ENCODE measurements at places on chromosomes 12 and 14.
A peak's percentile ranks its signal among the peaks of the same experiment; 100 is the strongest.

DNA sequence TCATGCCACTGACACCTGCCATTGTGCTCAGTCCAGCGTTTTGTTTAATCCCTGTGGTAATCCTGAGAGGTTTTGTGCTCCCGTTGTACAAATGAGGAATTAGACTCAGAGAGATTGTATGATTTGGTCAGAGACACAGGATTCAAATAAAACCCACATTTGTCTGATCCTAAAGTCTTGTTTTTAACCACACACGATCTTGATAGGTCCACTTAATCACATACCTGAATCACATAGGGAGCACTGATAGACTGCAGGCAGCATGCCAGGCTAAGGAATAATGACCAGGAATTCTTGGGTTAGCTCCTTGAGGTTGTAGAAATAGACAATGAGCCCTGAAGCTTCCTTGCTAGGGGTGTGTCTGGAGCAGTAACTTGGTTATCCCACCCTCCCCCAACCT is 202.6 kb upstream of the RGS6 start:
- no peak for DNase-seq

DNA sequence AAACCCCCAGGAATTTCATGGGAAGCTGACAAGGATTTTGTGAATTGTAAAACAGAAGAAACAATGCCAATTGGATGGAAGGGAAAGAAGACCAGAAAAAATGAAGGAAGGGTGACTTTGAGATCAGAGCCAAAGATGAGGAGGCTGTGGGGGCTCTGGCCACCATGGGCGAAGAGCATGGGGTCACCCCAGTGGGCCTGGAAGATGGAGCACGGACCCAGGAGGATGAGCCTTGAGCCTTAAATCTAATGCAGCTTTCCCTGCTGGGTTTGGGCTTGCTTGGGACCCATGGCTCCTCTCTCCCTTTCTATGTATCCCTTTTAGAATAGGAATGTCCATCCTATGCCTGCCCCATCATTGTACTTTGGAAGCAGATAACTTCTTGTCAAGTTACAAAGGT is 322.2 kb downstream of the TMEM121 start:
- DNase-seq, result no peak

DNA sequence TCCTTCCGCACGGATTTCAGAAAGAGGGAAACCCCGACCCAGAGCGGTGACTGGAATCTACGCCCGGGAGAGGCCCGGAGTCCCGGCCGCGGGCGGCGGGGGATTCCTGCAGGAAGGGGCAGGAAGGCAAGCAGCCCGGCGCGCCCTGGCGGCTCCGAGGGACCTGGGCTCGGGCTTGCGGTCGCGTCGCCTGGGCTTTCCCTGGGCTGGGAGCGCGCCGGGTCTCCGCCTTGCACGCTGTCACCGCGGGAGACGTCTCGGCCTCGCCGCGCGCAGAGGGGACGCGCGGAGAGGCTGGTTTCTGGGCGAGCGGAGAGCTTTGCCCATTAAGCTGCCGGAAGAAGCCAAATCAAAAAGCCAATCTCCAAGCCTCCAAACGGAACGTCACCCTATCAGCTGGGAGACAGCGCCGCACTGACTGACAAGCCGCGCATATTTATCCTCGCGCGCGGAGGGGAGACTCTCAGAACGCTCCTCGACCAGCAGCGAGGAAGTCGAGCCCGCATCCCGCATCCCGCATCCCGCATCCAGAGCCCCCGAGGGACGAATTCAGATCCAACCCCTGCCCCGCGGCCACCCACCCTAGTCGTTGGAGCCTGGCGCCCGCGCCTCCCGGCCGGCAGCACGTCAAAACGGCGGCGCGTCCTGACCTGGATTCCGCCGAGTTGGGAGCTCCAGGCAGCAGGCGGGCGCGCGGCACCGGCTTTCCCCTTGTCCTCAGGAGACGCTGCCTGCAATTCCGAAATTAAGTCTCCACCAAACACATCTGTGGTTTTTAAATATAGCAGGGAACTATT is at the start of gene SLC8A3:
Gene SLC8A3 (minus strand): TSS at position 293 of the 797 bp plus-strand sequence. CDS start 20,529 bp downstream, outside the sequence.
- no peak for DNase-seq

DNA sequence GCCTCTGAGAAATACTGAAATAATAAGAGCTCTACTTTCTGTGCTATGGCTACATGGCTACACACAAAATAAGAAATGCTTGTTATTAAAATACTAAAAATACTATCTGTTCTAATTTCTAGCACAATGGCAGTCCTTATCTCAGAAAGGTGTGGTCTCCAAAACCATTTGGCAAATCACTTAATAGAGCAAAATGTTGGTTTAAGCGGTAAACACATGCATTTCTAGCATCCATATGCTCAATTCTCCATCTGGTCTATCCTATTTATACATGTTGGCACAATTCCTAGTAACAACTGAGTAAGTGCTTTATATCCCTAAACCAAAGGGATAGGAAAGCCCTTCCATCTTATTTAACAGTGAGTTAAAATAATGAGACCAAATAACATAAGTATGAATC is 107.0 kb downstream of the PAPLN start:
- no peak for DNase-seq

- DNase-seq, result no peak
Observed at GRCh38 chr12:128079-128478, 61.5 kb downstream of the IQSEC3 start.

DNA sequence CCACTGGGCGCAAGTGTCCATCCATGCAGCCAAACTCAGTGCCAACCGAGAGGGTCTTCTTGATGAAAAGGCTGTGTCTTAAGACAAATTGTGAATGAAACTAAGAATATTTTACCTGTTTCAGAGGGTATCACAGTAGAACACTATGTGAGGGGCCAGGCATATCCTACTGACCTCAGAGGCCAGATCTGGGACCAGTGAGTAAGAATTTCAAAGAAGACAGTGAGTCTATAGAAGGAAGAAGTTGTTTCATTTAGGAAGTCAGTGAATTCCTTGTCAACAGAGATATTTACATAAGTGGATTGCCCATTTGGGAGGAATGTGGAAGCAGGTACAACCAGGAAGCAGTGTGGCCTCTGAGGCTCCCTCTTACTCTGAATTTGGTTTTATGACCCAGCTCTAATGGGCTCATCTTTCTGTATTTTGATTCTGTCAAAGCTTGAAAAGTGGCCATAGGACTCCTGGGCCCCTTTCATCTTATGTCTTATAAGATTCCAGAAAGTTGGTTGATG is 137.4 kb downstream of the ZNF664 start:
- DNase-seq, result no peak

DNA sequence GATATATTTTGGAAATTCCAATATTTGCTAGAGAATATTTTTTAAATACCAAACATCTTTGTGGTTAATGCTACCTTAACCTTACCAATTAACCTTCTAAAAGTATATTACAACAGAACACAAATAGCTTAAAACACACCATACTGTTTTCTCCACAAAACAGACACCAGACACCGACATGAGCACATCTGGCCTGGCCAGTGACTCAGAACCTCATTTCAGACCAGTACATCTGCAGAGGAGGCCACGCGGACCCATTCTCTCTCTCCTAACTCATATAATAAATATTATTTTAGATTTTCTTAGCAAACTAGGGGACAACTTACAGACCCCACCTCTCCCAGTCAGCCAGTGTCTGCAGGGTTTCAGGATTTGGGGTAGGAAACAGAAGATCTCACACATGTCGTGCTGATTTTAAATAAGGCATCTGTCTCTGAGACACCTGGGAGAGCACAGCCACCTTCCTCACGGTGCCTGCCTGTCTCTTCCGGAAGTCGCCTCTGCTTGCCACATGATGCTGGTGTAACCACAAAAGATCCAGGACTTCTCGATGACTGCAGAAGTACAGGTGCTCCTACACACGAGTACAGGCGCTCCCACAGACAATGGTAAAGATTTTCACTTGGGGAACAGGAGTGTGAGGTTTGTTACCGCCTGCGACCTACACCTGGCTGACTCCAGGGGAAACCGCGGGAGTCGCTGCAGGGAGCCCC is 9.7 kb upstream of the ANKLE2 start:
- DNase-seq, result peak; percentile 37

- no peak for DNase-seq
Observed at GRCh38 chr12:23585782-23586163, 363.7 kb downstream of the SOX5 start.

DNA sequence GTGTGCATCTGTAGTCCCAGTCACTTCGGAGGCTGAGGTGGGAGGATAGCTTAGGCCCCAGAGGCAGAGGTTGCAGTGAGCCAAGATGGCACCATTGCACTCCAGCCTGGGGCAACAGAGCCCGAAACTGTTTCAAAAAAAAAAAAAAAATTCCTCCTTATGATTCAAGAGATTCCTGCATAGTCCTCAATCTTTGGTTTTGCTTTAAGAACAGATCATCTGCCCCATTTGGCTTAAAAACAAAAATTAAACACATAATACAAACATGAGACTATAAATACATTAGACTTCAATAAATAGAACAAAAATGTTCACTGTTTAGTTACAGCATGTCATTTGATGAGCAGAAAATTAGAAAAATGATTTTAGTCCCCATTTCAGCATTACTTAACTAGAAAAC is 131.2 kb downstream of the PAWR start:
- no peak for DNase-seq

DNA sequence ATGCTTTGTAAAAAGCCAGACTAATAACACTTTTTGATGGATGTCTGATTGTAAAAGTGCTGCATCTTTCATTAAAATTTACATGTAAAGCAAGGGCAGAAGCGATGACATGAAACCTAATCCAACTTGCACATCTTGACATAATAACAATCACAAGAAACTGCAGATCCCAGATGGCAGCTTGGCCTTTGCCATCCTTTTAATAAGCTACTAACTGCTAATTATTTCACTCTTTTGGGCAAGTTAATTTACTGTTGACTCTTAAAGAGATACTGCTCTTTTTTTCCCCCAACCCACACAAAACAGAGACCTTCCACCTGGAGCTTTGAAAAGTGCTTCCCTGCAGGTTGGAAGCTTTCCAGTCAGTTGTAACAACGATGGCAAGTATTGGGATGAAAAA is 137.5 kb downstream of the NRXN3 start:
- no peak for DNase-seq

GRCh38 chr14:56145965-56146364 is 27.8 kb downstream of the PELI2 start:
- no peak for DNase-seq

GRCh38 chr14:73465823-73466532 is 7.6 kb upstream of the NUMB start:
- no peak for DNase-seq

GRCh38 chr12:130661486-130662255 is 54.4 kb downstream of the RIMBP2 start:
- DNase-seq, result no peak

- DNase-seq, result no peak
Observed at GRCh38 chr12:112308652-112309051, 73.6 kb downstream of the HECTD4 start.

GRCh38 chr12:124391340-124392261 is 96.7 kb downstream of the RFLNA start:
- peak; percentile 12 for DNase-seq

GRCh38 chr12:9365296-9365695 is 157.1 kb upstream of the PZP start:
- DNase-seq, result no peak

GRCh38 chr14:103255555-103255954 is 78.5 kb upstream of the EIF5 start:
- no peak for DNase-seq

- DNase-seq, result no peak
Observed at GRCh38 chr12:38889297-38889815, 16.0 kb downstream of the CPNE8 start.

DNA sequence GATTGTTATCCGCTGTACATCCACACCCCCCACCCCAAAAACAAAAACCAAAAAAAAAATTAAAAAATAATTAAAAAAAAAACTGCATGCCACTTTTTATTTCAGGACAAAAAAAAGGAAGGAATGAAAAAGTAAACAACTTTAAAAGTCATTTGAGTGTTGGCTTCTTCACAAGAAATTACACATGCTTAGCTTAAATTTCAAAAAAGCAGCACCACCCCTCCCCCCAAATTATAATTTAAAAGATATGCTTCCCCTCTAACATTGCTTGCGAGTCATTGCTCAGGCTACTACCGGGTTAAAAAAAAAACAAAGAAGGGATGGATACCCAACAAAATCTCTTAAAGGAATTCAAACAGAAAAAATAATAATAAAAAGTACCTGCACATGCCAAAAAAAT is 98.5 kb downstream of the BCL11B start:
- DNase-seq, result no peak

DNA sequence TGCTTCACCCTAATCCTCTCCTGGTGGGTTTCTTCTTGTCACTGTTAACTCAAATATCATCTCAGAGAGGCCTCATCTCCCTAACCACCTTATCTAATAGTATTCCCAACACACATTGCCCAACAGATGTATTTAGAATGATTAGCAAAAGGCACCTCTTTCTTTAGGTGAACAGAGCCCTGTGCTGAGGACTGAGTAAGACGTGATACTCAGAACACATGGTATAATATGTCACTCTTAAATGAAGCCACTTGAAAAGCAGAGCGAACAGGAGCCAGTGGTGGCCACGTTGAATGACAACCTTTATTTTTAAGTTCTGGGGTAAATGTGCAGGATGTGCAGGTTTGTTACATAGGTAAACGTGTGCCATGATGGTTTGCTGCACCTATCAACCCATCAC is 1.5 kb upstream of the KSR2 start:
- no peak for DNase-seq
